Stimulated activated CD4-positive, alpha-beta T cell treated with anti-CD3 and anti-CD28 coated beads, Interleukin-1b, Interleukin-23, amount 100 ng/mL, for 24 hours (primary cell): ENCODE measurements at places on chromosomes 16 and 17.

DNA sequence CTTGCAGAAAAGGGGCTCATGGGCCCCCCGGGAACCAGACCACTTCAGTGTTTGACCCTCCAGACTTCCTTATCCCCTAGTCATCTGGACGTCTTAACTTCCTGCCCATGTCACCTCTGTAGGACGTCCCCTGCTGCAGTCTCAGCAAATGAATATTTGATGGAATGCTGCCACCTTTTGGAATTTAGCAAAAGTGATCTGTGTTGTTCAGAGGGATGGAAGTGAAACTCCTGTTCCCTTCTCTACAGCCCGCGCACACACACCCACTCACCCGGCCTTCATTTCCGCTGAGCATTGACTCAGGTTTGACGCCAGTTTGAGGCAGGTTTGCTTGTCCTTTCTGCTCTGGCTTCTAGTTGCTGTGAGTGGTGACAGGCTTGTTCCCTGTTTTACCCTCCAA, 507.2 kb upstream of the EEF2KMT start:
- DNase-seq: no peak

- DNase-seq: no peak
Measured at GRCh38 chr17:81831563-81831956, 1.5 kb downstream of the MCRIP1 start.

GRCh38 chr16:81946206-81946605, 65.1 kb downstream of the SDR42E1 start:
- DNase-seq: no peak

GRCh38 chr17:40485851-40486521, 15.4 kb downstream of the TNS4 start:
- no peak for DNase-seq

DNA sequence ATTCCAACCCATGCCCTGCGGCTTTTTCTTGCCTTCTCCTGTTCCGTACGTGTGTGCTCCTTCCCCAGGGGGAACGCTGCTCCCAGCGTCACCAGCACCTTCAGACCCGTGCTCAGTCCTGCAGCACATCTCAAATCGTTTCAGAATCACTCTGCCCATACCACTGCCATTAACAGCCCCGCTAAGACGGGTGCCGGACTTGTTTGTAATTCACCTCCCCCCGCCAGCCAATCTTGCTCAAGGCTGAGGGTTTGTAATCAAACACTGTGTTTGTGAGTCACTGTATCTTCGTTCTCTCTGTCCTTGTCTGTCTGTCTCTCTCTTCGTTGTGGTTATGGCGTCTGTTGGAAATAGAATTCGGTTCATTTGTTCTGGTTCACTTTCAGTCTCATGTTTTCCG, 17.3 kb downstream of the CARD14 start:
- DNase-seq: no peak

DNA sequence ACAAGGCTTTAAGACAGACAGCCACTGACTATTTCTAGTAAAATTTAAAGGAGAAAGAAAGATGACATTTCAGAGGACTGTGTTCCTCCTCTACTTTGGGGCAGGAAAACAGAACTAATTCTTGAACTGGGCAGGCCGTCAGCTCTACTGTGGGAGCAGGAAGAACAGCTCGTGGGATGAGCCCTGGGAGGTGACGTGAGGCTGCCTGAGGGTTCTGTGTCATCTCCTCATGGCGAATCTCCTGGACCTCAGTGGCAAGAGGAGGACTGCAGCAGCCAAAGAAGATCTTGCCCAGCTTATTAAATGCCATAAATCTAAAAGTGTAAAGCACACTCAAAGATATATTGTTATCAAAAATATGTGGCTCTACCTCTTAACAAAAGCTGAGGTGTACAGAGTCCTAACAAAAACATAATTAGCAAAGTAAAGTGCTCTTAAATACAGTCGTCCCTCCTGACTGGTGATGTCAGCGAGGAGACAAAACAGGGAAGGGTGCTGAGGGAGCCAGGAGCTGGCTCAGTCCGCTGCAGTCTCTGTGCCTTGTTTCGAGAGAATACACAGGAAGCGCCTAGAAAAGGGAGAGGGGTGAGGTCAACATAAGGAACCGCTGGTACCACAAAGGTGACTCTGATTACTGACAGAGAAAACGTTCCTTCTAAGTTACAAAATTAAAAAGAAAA, 58.0 kb downstream of the CREBBP start:
- no peak for DNase-seq

GRCh38 chr17:27218719-27219488, 75.0 kb upstream of the WSB1 start:
- DNase-seq: no peak

DNA sequence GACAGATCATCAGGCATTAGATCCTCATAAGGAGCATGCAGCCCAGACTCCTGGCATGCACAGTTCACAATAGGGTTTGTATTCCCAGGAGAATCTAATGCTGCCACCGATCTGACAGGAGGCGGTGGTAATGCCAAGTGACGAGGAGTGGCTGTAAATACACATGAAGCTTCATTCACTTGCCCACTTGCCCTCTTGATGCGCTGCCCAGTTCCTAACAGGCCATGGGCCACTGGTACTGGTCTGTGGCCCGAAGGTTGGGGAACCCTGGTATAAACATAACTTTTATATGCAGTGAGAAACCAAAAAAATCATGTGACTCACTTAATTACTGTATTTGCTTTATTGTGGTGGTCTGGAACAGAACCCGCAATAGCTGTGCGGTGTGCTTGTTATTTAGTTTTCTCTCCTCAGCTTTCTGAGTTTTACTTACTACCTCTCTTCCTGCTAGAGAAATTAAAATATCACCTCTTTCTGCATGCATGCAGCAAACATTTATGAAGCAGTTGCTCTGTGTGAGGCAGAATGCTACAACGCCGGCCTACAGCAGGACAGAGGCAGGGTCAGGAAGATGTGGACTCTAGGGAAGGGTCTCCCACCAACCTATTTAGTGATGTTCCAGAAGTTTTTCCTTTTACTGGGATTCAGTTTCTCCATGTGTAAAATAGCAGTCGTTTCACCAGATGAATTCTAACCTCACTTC, 151.3 kb downstream of the MAF start:
- no peak for DNase-seq

DNA sequence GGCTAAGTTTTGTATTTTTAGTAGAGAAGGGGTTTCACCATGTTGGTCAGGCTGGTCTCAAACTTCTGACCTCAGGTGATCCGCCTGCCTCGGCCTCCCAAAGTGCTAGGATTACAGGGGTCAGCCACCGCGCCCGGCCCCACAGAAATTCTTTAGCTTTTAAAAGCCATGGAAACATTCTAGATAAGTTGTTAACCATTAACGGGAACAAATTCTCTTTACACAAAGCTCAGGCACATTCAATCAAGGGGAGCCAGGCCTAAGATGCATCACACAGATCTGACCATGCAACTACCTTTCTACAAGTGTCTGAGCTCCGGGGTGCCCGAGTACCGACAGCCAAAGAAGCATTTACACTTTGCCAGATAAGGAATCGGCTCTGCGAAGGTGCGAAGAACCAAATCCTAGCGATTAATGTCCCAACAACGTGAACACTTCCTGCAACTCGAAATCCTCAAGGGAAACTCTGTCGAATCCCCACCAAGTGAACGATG, 1.0 kb downstream of the EMC8 start:
- DNase-seq: no peak

DNA sequence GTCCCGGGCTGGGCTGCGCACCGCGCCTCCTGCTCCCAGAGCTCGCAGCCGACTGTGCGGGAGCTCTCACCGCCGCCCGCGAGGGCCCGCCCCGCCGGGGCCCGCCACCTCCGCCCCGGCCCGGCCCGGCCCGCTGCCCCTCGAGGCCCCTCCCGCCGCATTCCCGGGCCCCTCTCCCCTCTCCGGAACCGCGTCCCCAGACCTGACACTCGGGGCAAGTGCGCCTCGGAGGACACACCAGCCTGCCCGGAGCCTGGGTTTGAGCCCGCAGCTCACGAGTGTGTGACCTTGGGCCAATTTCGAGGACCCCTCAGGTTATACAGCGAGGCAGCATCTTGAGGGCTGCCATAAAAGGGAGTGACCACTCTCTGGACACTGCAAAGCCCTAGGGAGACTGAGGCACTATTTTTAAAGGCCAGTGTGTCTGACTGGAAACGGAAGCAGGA, 2.0 kb upstream of the GRIN2C start:
- no peak for DNase-seq

- no peak for DNase-seq
Measured at GRCh38 chr17:50464121-50464520, 4.6 kb downstream of the CHAD start.

GRCh38 chr16:48613061-48613957, 3.3 kb upstream of the N4BP1 start:
- no peak for DNase-seq

DNA sequence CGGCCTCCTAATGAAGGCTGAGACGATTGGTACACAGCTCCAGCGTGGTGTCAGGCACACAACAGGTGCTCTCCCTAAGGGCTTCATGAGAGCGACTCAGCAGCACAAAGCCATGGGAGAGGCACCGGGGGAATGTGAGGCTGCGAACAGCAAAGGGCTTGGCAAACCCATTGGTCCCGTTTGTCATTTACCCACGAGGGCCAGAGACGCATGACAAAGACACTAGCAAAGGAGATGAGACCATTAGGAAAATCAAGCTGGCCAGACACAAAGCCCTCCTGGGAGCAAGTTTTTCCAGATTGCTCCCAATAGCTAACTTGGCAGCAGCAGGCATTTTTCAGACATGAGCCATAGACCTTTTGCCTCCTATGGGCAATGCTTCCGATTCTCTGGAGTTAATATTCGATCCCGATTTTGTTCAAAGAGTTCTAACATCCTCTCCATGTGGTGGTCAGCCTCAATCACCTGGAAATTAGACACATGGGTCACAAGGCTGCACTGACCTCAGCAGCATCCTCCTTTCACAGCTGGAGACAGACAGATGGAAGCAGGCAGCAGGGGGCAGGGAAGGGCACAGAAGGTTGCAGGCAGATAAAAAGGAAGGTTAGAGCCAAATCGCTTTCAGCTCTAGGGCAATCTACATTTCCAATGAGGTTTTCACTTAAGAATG, 38.2 kb downstream of the TK2 start:
- DNase-seq: no peak

DNA sequence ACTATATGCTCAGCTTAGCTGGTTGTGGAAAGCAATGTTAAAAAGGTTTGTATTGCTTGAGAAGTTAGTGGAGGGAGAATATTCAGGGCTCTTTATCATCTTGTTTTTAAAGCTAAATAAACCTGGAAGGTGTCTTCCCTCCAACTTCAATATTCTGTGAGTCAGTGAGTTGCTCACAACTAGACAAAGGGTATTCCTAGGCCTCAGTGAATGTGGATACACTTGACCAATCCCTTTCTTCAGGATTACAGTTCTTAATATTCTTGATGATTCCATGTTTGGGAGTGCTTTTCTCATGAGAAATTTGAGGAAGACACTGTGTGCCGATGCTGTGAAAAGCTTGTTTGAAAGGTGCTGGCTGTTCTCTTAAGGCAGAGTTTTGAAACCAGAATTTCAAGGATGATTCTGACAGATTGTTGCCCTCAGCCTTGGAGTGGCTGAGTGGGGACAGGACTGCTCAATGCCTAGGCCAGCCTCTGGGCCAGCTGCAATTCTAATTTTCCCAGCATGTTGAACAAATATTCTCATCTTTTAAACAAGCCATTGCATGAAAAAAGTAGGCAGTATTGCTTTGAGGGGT, 30.1 kb downstream of the MAP2K4 start:
- DNase-seq: no peak

- DNase-seq: no peak
Measured at GRCh38 chr17:12580640-12581039, 85.0 kb upstream of the MYOCD start.

DNA sequence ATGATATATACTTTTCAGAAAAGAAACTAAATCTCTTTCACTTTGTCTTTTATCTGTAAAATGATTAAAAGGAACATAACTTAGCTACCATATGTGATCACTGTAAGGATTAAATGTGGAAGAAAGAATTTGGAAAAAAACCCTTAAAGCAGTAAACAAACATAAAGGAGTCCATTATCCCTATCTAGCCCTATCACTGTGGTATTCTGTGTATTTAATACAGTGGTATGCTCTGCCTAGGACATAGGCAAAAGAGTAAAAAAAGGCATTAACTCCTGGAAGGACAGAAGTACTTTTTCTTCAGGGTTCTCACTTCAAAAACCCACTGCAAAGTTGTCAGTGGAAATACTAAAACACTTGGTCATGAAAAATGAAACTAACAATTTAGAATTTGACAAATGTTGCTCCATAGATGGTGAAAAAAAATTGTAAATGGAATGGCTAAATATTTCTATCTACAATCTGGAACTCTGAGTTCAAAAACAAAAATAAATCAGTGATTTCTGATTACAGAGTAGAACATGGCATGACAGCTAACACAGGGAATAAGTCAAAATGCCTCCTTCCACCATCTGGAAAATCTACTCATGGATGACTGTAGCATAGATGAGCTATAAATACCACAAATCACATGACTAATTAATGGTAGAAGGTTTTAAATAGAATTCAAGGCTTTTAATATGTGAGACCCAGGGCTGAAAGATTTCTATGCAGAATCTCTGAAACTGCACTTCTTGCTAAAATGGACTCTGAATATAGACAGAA, 140.1 kb downstream of the ITFG1 start:
- DNase-seq: no peak

GRCh38 chr17:64212122-64212521, 50.9 kb downstream of the TEX2 start:
- DNase-seq: no peak

DNA sequence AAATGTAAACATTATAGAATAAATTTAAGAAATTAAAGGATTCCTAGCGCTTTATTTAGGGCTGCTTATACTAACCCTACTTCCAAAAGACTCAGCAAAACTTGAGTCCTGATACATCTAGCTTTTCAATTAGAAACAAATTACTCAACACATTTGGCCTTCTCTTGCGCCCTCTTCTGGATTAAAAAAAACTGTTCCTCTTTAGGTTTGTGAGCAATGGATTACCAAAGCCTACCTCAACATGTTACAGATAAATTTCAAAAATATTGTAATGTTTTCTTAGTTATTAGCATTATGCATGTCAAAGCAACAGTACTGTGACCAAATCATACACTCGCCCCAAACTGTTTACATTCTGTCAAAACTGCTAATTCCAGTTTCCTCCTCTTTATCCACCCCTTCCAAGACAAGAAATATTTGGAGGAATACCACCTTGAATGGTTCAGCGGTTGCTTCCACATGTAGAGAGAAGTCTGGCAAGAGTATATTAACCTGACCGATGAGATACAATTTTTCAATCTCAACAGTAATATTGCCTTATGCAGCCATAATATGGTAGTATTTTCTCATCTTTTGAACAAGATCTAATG, 2.7 kb downstream of the NUFIP2 start:
- no peak for DNase-seq

DNA sequence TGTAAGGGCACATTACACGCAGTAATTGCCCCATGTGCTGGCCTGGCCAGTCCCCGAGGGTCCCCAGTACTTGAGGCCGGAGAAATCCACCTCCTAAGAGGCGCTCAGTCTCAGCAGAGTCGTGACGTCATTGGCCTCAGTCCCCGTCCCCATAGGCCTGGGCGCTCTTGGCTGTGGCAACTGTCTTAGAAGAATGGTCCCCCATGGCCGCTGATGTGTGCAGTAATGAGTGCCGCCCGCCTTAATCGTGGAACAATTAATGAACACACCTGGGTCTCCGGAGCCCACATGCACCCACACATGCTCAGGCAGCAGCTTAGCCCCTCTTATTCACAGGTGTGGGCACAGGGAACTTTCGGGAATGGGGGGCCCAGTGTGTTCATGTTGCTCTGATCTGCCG, 86.5 kb upstream of the PLCG2 start:
- DNase-seq: no peak

GRCh38 chr16:22765479-22765878, 48.5 kb upstream of the HS3ST2 start:
- no peak for DNase-seq

- DNase-seq: no peak
Measured at GRCh38 chr17:10944819-10945218, 106.9 kb upstream of the PIRT start.

- no peak for DNase-seq
Measured at GRCh38 chr16:17945080-17945601, 391.4 kb downstream of the NPIPA8 start.
